Activated CD8-positive, alpha-beta memory T cell treated with anti-CD3 and anti-CD28 coated beads for 24 hours (primary cell): ENCODE measurements at places on chromosomes 5 and 9.

GRCh38 chr9:109716631-109717030 lies 63.4 kb upstream of the PALM2AKAP2 start:
- no peak for DNase-seq

DNA sequence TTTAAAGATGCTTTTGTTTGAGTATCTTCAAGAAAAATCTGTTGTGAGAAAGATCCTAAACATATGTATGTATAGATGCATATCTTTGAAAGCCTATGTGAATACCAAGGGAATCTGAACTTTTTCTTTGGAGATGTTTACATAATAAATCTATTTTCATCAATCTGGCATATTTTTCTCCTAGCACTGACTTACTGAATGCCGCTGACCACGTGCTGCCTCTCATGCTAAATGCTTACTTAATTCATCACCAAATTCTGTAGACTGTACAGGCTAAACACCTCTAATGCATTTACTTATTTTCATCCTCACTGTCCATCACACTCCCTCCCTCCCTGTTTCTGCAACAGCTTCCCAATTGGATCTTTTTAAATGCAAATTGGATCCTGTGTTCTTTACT lies 566.2 kb upstream of the WWC1 start:
- DNase-seq: no peak

GRCh38 chr9:128215491-128216409 lies 12.6 kb downstream of the DNM1 start:
- no peak for DNase-seq

- DNase-seq: no peak
These were observed 191.8 kb downstream of the MEF2C start for GRCh38 chr5:88691230-88691582.

- no peak for DNase-seq
These were observed 110.1 kb downstream of the ERCC6L2 start for GRCh38 chr9:95985440-95986055.

DNA sequence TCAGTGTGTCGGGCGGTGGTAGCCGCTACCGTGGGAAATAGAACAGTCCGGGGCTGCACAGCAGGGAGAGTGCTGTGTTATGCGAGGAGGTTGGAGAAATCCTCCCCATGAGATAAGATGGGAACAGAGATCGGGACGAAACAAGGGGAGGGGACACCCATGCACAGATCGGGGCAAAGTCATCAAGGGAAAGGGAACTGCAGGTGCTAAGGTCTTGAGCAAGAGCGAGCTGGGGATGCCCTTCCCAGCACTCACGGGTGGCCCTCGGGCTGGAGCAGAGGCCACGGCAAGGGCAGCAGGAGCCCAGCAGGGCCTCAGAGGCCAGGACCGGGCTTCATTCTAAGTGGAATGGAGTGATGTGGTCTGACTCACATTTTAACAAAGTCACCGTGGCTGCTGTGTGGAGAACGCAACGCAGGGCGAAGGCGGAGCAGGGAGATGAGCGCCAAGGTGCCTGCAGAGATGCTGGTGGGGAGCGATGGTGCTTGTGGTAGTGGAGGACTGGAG lies 7.7 kb downstream of the IL13 start:
- DNase-seq: no peak

GRCh38 chr9:71756753-71757152 lies 11.6 kb downstream of the CEMIP2 start:
- no peak for DNase-seq

- DNase-seq: no peak
These were observed 151.7 kb downstream of the SNX18 start for GRCh38 chr5:54669285-54669684.

GRCh38 chr5:119820016-119820415 lies 190.7 kb downstream of the FAM170A start:
- DNase-seq: no peak

- DNase-seq: no peak
These were observed 27.7 kb downstream of the UBLCP1 start for GRCh38 chr5:159290741-159291140.

GRCh38 chr9:5459289-5459829 lies 9.0 kb downstream of the CD274 start:
- DNase-seq: peak; percentile 70

DNA sequence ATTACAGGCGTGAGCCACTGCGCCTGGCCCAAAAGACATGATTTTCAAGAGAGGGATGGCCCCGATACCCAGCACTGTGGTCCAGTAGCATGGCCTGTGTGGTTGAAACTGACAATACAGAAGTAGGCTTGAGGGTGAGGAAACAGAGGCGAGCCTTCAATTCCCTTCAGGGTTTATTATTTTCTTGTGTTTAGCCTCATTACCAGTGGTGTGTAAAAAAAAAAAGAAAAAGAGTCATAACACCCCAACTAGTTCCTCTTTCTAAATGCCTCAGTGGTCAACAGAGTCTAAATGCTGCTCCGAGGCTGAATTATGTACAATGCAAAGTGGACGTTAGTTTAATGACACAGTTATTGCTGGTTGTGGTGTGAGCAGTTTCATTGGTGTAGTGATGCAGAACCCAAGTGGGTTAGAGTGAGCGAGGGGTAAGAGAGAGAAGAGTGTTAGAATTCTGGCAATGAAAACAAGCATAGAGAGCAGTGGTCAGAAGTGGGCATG lies 58.8 kb downstream of the SNX30 start:
- no peak for DNase-seq

GRCh38 chr9:32866273-32866672 lies 82.9 kb downstream of the TMEM215 start:
- no peak for DNase-seq
